Smooth muscle cell of the pulmonary artery (primary cell): ENCODE measurements at places on chromosomes 16 and 17. TPM values are rescaled to one million over a fixed set of nuclear protein-coding genes. Genes with fewer than 3 reads are reported as not detected.

The EFCAB5 gene
- total RNA-seq = 0.07 and 0.13 TPM in 2 replicates

The EFNB3 gene
- total RNA-seq = 0.10 and 0.39 TPM in 2 replicates

The ADAM11 gene
- total RNA-seq = 0.26 and 0.79 TPM in 2 replicates

The GPR142 gene
- total RNA-seq = 0.26 TPM in 1 of 2 replicates, not detected in the other

The PYDC1 gene
- not detected in 2 replicates for total RNA-seq

The QPRT gene
- total RNA-seq = 5.2 and 13.9 TPM in 2 replicates

The KIF2B gene
- total RNA-seq = not detected in 2 replicates

The PYY gene
- total RNA-seq = not detected in 2 replicates

The CHAD gene
- total RNA-seq = not detected in 2 replicates

The ADGRG1 gene
- 2.2 and 5.9 TPM in 2 replicates for total RNA-seq

The CACNG3 gene
- not detected in 2 replicates for total RNA-seq

The SALL1 gene
- 0.46 and 1.0 TPM in 2 replicates for total RNA-seq

The KRTAP16-1 gene
- not detected in 2 replicates for total RNA-seq

The CMTM1 gene
- total RNA-seq = 2.1 and 2.2 TPM in 2 replicates

The SEPTIN12 gene
- not detected in 2 replicates for total RNA-seq

The TBX21 gene
- not detected in 2 replicates for total RNA-seq

The TBC1D3H gene
- not detected in 2 replicates for total RNA-seq

The MFAP4 gene
- total RNA-seq = 39.1 and 59.7 TPM in 2 replicates

The CTRB2 gene
- total RNA-seq = not detected in 2 replicates

The CCR7 gene
- total RNA-seq = 0.26 TPM in 1 of 2 replicates, not detected in the other

The KCTD2 gene
- 19.7 and 23.1 TPM in 2 replicates for total RNA-seq

The KPNA2 gene
- total RNA-seq = 49.2 and 56.0 TPM in 2 replicates

The ZPBP2 gene
- total RNA-seq = not detected in 2 replicates

The WRAP53 gene
- total RNA-seq = 2.7 and 3.5 TPM in 2 replicates

The CBLN1 gene
- 0.03 TPM in 1 of 2 replicates, not detected in the other for total RNA-seq

The CDH8 gene
- 0.10 and 0.13 TPM in 2 replicates for total RNA-seq

The PRR29 gene
- 0.20 and 1.2 TPM in 2 replicates for total RNA-seq

The HS3ST3B1 gene
- 0.23 and 0.46 TPM in 2 replicates for total RNA-seq

The TBC1D24 gene
- 20.7 and 28.8 TPM in 2 replicates for total RNA-seq

The CCL16 gene
- not detected in 2 replicates for total RNA-seq

The HES7 gene
- total RNA-seq = 0.13 TPM in 1 of 2 replicates, not detected in the other

The NAA38 gene
- 28.9 and 30.6 TPM in 2 replicates for total RNA-seq

The FN3KRP gene
- total RNA-seq = 15.1 and 16.5 TPM in 2 replicates

The MED9 gene
- 8.7 and 9.4 TPM in 2 replicates for total RNA-seq

The DPEP2 gene
- total RNA-seq = not detected in 2 replicates

The CACNG5 gene
- total RNA-seq = not detected in 2 replicates

The MATCAP1 gene
- 16.9 and 20.5 TPM in 2 replicates for total RNA-seq

The TEX14 gene
- 0.03 and 0.07 TPM in 2 replicates for total RNA-seq

The KRT24 gene
- total RNA-seq = not detected in 2 replicates

The CCNF gene
- total RNA-seq = 5.0 and 7.8 TPM in 2 replicates

The OR1F1 gene
- 0.07 TPM in 1 of 2 replicates, not detected in the other for total RNA-seq

The KRTAP4-5 gene
- not detected in 2 replicates for total RNA-seq

The SLC16A13 gene
- 0.85 and 1.1 TPM in 2 replicates for total RNA-seq

The MEIOC gene
- 0.07 TPM in 1 of 2 replicates, not detected in the other for total RNA-seq

The CD300H gene
- total RNA-seq = not detected in 2 replicates

The RTN4RL1 gene
- total RNA-seq = 0.23 and 0.46 TPM in 2 replicates

The NLRP1 gene
- total RNA-seq = 39.4 and 48.0 TPM in 2 replicates

The DDX19B gene
- total RNA-seq = 21.0 and 22.5 TPM in 2 replicates

The CCL2 gene
- total RNA-seq = 163 and 208 TPM in 2 replicates

The CCDC154 gene
- 0.33 and 0.96 TPM in 2 replicates for total RNA-seq

The DNAAF8 gene
- total RNA-seq = 1.0 and 1.2 TPM in 2 replicates

The TMEM238L gene
- not detected in 2 replicates for total RNA-seq

The GRAPL gene
- total RNA-seq = 0.20 TPM in 1 of 2 replicates, not detected in the other

The HOXB7 gene
- total RNA-seq = 1.6 and 1.8 TPM in 2 replicates
